NCI-H446 treated with DMSO at 0.1 percent for 48 hours (cell line): ENCODE measurements at places on chromosomes 12 and 14.

GRCh38 chr12:49716553-49716952 lies 9.3 kb upstream of the FMNL3 start:
- no peak for DNase-seq

DNA sequence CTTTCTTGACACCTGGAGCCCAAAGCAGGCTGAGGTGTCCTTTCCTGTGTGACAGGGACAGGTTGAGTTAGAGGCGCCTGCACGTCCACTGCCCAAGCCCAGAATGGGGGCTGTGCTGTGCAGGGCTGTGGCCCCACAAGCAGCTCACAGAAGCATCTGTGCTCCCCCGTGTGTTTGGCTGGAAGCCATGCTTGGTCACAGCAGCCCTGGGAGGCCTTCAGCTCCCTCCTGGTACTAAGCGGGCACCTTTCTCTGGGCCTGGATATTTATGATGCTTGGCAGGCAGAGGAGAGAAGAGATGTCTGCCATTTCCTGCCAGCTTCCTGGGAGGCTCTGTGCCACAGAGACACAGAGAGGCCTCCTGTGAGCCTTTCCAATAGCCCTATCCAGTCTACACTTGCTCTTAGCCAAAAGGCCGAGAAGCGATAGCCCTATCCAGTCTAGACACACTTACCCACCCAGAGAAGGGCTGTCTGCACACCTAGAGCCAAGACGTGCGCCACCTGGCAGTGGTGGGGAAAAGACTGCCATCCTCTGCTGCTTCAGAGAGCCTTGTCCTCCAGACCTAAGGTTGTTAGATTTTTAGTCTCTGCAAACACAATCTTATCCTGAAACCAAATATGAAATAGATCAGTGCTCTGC lies 117.4 kb downstream of the GCH1 start:
- no peak for DNase-seq

GRCh38 chr12:115891556-115892164 lies 385.8 kb downstream of the MED13L start:
- DNase-seq = no peak

GRCh38 chr14:66017927-66018326 lies 468.2 kb upstream of the CCDC196 start:
- DNase-seq = no peak

GRCh38 chr12:66742508-66743367 lies 63.9 kb upstream of the GRIP1 start:
- DNase-seq = no peak

- no peak for DNase-seq
Observed at GRCh38 chr14:32137313-32137712, 60.2 kb downstream of the ARHGAP5 start.

DNA sequence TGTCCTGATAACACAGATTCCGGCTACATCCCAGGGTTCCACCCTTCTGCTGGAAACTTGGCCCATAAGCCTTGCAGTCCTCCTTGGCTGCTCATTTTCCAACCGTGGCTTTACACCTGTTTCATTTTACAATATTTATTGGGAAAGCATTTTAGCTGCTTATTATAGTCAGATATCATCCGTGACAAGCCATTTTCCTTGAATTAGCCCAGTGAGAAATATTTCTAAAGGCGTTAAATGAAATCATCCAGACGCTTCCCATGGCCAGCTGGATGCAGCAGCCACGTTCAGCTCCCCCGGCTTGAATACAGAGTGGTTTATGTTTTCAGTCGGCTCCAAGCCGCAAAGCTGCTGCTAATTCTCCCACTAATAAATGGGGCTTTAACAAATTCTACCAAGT lies 245.0 kb upstream of the PELI2 start:
- no peak for DNase-seq

DNA sequence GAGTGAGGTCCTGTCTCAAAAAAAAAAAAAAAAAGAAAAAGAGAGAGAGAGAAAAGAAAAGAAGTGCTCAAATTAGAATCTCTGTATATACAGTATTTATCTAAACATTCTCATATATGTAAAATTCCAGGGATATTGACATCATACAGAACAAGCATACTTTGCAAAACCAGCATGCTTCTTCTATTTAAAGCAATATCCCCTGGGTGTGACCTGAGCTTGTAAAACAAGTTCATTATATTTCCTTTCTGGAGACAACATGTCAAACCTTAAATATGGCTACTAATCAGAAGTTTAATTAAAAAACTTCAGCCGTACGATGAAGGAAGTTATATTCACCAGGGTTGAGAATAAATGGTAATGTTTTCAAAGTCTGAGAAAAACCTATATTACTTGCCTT lies 175.8 kb upstream of the HMGA2 start:
- DNase-seq = no peak

GRCh38 chr14:61992139-61992538 lies 229.9 kb downstream of the SNAPC1 start:
- no peak for DNase-seq

GRCh38 chr14:90345239-90345557 lies 13.5 kb upstream of the NRDE2 start:
- DNase-seq = no peak

- no peak for DNase-seq
Observed at GRCh38 chr12:27711317-27711682, 668 bp downstream of the MRPS35 start.

- DNase-seq = no peak
Observed at GRCh38 chr12:27751386-27752047, 28.5 kb upstream of the KLHL42 start.

DNA sequence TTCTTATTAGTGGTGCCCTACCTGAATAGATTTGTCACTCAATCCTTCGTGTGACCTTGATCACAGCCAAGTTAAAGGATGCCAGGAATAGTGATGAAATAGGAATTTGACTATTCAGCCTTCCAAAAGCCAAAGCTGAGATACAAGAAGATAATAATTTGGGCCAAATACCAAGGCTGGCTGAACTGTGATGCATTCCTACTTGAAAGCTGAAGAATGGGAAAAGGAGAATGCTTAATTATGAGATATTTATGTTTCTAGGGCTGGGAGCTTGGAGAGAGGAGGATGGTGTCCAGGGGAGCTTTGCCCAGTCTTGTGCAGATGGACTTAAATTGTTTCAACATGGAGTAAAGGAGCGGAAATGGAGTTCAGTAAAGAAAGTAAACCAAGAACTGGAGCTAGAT lies 5.2 kb downstream of the RNASE7 start:
- DNase-seq = no peak
